Common myeloid progenitor, CD34-positive (primary cell): ENCODE measurements at places on chromosomes 4 and X.

DNA sequence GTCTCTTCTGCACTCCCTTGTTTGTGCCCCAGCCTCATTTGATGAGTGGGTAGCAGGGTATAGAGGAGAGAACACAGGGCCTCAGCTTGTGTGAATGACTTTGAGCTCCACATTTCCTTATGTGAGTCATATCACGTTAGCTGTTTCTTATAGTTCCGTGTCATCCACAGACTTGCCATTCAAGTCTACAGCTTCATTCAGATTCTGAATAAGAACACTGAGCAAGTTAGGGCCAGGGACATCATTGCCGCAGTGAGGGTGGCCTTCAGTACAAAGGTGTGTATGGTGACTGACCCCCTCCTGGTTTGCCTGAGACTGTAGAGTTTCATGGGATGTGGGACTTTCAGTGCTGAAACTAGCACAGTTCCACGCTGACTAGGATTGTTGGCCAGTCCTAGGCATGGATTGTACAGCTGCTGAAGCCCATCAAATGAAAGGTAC lies 23.6 kb downstream of the KLF3 start:
- no peak for DNase-seq

- DNase-seq: no peak
Observed at GRCh38 chr4:70405765-70406164, 8.0 kb downstream of the OPRPN start.

DNA sequence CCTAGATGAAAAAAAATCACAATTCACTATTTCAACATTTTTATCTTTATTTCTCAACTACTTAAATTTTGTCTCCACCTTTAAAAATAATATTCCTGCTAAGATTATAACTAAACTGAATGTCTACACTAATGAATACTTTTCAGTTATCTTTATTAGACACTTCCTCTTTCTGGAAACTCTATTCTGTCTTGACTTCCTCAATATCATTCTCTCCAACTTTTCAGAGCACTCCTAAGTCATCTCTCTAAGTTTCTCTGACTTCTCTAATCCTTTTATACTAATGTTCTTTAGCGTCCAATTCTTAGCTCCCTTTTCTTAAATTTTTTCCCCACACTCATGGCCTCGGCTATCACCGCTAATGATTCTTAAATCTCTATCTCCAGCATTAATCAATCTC lies 374.2 kb downstream of the FBXO8 start:
- peak; percentile 58 for DNase-seq

- DNase-seq: no peak
Observed at GRCh38 chrX:136572030-136572429, 40.0 kb downstream of the VGLL1 start.

DNA sequence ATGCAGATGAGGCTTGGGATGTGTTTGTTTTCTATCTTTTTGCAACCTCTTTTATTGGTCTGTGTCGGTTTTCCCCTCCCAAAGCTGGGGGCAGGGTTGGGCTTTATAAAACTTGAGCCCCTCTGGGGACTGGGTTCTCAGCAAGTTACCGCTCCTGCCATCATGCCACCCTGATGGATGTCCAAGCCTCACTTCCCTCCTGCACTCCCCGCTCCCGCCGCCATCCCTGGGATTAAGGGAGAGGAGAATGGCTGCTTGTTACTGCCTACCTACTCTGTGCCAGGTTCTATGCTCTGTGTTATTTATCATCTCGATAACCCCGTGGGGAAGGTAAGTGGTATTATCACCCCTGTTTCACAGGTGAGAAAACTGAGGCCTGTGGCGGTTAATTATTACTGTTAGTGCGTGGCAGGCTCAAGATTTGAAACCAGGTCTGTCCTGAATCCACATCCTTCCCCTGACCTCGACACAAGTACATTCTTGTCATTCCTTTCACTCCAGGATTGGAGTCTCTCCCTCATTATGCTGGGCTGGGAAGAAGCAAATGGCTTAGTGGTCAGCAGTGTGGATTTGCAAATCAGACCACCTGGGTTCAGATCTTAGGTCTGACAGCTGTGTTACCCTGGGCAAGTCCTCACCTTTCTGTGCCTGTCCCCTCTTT lies 4.5 kb downstream of the UBA1 start:
- no peak for DNase-seq

- DNase-seq: no peak
Observed at GRCh38 chr4:38509551-38509950, 154.4 kb upstream of the KLF3 start.
